ENCODE measurements at places on chromosomes 6 and 20.

- DNase-seq: peak; percentile 44
Observed at GRCh38 chr6:68235326-68235784, 399.7 kb upstream of the ADGRB3 start.

DNA sequence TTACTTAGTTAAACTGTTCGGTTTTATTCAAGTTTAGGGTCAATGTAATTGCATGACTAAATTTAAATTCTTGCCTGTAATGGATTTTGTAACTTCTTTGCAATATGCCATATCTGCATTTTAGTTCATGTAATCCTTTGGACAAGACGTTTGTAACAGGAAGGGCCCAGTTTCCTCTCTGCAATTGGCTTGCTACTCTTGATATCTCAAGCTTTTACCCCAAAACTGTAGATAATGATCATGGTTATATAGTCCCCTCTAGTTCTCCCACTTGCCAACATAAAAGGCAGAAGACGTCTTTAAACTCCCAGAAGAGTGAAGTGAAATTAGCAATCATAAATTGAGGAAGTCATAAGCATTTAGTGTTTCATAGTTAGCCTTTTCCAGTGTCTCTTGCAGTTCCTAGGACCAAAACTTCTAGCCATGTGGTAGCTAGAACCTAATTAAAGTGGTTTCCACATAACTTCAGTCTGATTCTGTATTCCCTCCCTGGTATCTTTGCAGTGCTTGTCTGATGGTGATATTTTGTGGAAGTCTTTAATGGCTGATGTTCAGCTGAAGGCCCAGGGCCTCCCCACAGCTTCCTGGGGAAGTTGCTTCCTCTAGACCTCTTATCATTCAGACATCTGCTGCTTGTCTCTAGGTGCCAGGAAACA lies 117.8 kb upstream of the SUPT3H start:
- DNase-seq: no peak

- no peak for DNase-seq
Observed at GRCh38 chr6:145212813-145213212, 522.5 kb downstream of the EPM2A start.

DNA sequence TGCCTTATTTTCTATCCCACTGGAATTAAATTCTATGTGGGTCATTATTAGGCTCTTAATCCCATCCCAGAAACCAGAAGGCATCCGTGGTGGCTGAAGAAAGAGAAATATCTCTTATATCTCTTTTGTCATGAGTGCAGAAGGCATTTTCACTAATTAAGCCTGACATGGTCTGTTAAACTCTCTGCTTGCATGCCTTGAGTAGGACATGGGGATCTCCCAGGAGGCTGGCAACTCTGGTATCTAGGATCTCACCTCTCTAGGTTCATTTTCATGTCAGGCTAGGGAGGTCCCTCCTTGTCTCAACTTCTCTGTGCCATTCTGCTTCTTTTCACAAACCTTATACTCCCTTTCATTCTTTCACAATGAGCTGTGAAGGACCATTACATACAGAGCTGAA lies 25.3 kb upstream of the GPR63 start:
- DNase-seq: no peak

- DNase-seq: no peak
Observed at GRCh38 chr6:143609501-143609900, 68.3 kb upstream of the PHACTR2 start.
